T-cell (primary cell): ENCODE measurements at places on chromosomes 2 and 18.

DNA sequence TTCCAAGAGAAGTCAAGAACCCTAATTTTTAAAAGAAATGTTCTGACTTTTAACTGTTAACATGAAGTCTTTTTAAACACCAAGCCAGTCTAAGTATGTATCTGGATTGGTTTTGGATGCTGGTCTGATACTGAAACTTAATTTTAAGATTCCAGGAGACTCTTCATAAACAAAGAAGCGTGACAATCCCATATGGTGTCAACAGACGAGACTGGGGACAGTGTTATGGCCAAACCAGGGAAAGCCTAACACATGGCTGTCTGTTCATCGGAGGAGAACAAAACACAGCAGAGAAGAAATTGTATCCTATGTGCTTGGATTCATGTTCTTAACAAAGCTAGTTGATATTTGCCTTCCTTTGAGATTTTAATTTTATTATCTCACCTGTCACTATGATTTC, 80.5 kb upstream of the UPP2 start:
- no peak for DNase-seq

- DNase-seq = no peak
Measured at GRCh38 chr18:36386150-36386920, 88.8 kb downstream of the FHOD3 start.

DNA sequence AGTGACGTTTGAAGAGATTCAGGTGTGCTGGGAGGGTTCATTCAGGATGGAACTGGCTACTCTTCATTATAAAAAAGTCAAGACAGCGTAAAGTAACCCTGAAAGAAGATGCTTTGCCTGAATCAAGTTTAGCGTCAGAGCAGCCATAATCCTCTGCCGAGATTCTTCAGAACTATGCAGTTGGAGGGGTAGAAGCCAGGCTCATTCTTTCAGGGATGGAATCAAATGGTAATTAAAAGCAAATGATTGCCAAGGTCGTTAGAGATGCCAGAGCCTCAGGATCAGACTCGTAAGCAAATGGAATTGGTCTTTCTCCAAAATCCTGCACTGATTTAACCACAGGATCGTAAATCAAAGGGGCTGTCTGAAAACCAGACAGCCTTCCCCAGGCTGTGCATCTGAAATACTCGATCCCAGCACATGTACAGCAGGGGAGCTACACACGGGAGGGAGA, 21.9 kb downstream of the APCDD1 start:
- DNase-seq = no peak

GRCh38 chr2:158482594-158482993, 25.8 kb downstream of the PKP4 start:
- no peak for DNase-seq

DNA sequence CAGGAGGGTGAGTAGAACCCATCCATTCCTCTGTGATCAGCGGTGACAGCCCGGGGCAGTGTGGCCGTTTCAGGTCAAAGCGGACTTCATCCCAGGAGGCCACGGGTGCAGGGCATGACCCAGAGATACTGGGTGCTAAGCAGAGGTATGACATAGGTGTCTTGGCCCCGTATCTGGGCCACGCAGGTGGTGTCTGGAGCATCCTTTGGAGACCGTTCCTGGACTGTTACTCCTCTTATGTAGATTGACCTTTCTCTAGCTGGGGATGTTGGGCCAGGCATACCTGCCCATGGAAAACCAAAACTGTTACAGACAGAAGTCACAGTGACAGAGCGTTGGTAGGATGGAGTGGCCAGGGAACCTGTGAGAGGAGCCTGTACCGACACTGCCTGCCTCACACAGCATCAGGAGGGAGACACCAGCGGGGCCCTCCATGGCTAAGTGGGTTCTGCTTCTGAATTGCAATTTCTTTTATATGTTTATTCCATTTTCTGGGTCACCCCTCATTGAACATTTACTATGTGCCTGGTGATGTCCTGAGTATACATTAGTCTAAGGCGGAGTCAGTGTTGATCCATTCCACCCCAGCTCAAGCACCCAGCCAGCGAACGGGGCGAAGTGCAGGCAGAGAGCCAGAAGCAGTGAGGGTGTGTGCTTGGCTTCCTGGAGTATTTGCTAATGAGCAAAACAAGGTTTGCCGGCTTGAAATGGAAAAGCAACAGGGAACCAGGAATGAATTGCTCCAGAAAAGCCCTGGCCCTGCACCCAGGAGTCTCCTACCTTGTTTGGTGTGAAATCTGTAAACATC, 141.7 kb downstream of the SH3RF3 start:
- no peak for DNase-seq

DNA sequence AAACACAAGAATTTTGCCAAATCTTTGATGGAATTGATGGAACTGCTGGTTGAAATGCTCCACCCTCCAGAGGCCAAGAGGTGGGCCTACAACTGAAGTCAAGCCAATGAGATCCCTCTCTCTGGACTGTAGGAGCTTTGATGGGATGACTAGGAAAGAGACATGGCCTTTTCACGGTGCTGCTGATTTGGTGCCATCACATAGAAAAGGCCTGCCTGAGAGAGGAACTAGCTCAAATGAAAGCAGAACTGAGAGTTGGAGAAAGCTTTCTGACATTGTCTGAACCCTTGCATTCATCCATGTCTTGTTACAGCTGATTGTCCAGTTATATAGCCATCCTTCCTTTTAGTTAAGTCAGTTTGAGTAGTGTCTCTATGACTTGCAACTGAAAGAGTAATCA, 283.8 kb upstream of the LYPD1 start:
- DNase-seq = no peak

DNA sequence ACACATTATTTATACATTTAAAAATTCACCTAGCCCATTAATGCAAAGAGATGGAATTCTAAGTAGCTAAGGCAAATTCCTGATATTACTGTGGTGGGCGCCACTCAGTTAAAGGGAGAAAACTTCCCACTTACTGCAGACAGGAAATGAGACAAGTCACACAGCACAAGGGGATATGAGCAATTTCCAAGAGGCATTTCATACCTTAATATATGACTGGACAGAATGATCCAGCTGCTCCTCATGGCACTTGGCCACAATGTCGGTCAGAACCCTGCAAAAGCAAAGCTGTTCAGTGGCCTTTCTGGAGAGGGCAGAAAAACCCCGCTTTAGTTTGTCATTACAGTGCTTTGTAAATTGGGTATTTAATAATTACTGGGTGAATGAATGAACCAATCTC, 121.4 kb upstream of the CCDC195 start:
- no peak for DNase-seq

DNA sequence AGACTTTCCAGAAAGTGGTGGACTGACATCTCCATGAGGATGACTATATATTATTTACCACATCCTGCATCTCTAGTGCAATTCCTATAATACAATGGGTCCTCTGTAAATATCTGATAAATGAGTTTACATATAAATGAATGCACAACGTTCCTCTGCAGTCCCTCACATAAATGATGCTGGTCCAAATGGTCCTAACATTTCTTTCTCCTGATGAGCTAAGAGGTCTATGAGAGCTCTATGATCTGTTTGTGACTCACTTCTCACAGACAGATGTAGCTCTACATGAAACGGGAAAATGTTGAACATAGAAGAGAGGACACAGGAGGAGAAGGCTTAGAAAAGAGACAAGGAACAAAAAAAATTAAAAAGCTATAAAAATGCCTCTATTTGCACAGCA, 201.2 kb upstream of the PIK3C3 start:
- no peak for DNase-seq

DNA sequence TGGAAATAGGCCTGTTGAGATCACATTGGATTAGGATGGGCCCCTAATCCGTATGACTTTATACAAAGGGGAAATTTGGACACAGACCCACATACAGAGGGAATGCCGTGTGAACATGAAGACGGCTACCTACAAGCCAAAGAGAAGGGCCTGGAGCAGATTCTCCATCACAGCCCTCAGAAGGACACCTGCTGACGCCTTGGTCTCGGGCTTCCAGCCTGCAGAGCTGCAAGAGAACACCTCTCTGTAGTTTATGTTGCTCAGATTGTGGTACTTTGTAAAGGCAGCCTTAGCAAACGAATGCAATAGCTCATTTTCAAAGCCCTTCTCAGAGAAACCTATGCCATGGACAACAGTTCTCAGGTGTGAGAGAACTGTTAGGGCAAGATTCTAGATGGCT, 86.1 kb downstream of the LONRF2 start:
- no peak for DNase-seq

GRCh38 chr2:101041413-101041812, 39.3 kb downstream of the RPL31 start:
- no peak for DNase-seq

GRCh38 chr2:169119851-169120250, 50.5 kb downstream of the DHRS9 start:
- DNase-seq = no peak

DNA sequence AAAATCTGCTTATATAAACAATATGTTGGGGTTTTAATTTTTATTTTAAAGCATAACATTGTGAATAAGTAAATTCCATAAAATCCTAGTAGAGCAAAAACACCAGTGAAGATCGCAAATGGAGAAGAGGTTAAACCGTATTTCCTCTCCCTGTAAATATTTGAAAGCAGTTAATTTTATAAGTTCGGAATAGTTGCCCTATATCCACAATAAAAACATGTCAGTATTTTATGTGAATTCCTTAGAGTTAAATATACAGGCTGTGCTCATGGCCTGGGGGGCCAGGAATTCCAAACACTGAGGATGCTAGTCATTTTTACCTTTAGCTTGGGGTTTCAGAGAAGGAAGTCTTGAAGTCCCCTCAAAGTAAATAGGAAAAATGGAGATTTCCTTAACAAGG, 135.0 kb downstream of the FIGN start:
- no peak for DNase-seq

- DNase-seq = no peak
Measured at GRCh38 chr2:64012115-64012514, 7.1 kb downstream of the VPS54 start.

DNA sequence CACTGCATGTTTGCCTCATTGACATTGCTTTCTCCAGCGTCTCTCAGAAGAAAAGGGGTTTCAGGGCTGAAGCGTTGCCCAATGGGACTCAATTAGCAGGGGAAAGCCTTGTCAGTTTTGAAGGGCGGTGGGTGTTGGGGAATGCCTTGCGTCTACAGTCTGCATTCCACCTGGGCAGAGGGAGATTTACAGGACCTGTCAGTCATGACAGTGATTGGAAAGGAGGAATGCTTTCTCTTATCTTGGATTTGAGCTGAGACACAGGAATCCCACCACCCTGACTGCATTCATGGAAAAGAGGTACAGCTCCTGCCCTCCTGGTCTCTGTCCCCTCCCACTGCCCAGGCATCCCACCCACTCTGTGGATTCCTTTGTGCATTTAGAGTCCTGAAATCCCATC, 123.9 kb downstream of the ACKR3 start:
- no peak for DNase-seq

- DNase-seq = no peak
Measured at GRCh38 chr2:200185628-200186000, 120.9 kb upstream of the SPATS2L start.

DNA sequence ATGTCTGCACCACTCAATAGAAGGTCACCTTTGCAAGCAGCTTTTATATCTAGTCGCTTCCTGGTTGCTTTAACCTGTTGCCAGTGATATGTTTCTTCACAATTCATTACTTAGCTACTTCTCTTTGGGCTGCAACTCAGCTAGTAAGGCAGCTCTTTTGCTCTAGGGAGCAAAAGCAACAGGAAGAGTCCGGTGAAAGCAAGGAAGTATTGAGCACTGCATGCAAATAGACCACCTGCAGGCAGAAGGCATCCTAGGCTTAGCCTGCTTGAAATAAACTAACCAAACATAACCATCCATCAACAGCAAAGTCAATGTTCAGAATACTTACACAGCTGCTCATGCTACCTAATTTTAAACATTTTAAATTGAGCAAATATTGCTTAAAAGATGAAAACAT, 529.2 kb upstream of the LINC00305 start:
- DNase-seq = no peak

GRCh38 chr2:96729748-96730147, 10.1 kb downstream of the LMAN2L start:
- no peak for DNase-seq

GRCh38 chr2:38659115-38659514, 6.8 kb upstream of the GALM start:
- DNase-seq = no peak

DNA sequence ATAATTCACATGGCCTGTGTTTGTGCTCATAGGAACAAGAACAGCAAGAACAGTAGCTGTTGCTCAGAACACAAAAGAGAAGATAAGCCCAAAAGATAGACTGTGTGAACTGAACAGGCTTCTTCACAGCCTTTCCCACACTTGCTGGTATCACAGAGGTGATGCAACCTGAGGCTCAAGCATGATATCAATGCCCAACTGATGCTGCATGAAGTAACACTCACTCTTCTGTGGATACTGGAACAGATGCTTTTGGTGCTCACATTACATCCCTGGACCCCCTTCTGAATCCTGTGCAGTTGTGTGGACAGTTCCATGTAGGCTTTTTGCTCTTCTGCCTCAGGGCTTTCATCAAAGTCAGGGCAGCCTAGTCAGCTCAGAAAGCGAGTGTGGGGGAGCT, 88.4 kb upstream of the RND3 start:
- no peak for DNase-seq

GRCh38 chr2:198890490-198890889, 567.2 kb downstream of the SATB2 start:
- DNase-seq = no peak

- no peak for DNase-seq
Measured at GRCh38 chr2:320561-320960, 32.7 kb upstream of the ALKAL2 start.

DNA sequence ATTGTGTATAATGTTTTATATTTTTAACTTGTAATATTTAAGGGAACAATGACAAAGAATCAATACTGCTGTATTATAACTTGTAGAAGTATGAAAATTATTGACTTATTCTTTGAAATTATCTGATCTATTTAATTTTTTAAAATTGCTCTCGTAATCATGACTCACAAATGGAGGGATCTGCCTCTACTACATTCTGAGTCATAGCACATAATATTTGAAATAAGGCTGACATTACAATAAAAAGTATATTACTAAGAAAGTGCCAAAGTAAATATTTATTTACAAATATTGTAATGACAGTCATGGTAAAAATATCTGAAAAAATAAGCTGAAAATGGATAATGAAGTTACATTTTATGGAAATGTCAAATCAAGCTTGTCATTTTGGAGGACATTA, 1144.6 kb upstream of the CDH2 start:
- DNase-seq = no peak

- no peak for DNase-seq
Measured at GRCh38 chr18:31942291-31942998, 483 bp downstream of the TRAPPC8 start.

DNA sequence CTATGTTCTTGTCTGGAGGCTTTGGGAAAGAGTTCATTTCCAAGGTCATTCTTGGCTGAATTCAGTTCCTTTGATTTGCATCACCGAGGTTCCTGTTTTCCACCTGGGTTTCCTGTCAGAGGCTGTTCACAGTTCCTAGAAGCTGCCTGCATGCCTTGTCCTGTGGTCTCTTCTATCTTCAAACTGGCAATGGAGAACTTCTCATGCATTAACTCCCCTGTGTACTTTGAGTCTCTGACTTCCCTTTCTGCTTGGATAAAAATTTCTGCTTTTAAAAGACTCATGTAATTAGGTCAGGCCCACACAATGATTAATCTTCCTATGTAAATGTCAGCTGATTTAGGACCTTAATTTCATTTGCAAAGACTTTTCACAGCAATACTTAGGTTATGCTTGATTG, 499.3 kb upstream of the FANCL start:
- DNase-seq = no peak
